ENCODE measurements at places on chromosomes 12 and 14.

DNA sequence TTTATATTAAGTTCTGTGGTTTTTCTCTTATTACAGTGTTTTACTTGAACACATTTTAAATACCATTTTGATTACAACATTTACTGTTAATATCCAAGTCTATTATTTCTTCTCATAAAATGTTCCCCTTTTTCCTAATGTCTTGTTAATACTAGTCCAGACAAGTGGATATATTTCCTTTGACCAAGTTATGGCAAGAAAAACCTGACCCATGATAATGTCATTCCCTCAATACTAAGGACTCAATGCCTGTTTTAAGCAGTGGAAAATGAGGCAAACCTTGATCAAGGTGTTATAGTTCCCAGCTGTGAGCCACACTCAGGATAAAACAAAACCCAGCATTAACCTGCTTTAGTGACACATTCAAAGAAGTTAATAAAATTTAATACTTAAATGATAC lies 12.2 kb downstream of the TRMT5 start:
- DNase-seq, result no peak

GRCh38 chr12:76848132-76848531 lies 30.7 kb downstream of the CSRP2 start:
- no peak for DNase-seq

- DNase-seq, result no peak
These were observed 475 bp upstream of the PCNX1 start for GRCh38 chr14:70906793-70907175.

- no peak for DNase-seq
These were observed 224.6 kb upstream of the FOXN3 start for GRCh38 chr14:89641495-89642175.

DNA sequence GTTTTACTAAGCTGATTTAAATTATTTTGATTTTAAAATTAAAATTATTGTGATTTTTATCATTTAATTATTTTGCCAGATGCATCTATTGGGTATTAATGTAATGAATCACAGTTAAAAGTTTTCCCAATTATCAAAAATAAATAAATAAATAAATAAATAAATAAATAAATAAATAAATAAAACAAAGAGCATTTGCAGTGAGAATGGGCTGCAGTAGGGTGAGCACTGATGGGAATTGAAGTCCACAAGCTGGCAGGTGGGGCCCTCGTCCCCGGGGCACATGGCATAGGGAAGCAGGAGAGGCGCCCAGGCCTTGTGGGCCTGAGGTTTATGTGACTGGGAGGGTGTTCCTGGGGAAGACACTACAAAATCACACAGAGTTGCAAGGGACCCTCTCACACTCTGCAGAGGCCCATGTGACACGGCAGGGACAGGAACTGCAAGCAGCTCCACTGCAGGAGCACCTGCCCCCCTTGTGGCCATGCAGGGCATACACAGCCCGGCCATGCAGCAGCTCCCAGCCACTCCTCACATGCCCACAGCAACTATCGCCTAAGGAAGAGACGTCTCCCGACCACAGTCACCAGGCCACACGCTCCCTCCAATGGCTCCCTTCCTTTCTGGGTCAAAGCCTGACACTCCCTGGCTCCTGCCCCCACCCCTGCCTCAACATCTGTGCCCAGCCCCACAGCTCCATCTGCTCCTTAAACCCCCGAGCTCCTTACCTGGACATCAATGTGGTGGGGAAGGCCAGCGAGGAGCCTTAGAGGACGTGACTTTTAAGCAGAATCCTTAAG lies 256.3 kb upstream of the SFSWAP start:
- no peak for DNase-seq

DNA sequence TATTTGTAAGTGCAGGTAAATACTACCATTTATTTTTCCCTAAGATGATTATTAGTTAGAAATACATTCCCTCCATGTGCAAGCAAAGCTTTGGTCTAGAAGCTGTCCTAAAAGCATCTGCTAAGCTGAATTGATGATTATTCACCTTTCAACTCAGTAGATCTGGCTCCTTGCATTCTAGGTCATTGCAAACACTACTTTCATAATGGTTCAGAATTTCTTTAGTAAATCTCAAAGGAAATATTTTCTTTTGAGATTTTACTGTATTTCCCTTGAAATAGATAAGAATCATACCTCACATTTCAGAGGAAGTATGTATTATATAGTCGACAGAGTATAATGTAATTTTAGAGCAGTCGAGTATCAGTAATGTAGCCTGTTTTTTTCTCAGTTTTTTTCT lies 2.4 kb downstream of the ETNK1 start:
- DNase-seq, result no peak

DNA sequence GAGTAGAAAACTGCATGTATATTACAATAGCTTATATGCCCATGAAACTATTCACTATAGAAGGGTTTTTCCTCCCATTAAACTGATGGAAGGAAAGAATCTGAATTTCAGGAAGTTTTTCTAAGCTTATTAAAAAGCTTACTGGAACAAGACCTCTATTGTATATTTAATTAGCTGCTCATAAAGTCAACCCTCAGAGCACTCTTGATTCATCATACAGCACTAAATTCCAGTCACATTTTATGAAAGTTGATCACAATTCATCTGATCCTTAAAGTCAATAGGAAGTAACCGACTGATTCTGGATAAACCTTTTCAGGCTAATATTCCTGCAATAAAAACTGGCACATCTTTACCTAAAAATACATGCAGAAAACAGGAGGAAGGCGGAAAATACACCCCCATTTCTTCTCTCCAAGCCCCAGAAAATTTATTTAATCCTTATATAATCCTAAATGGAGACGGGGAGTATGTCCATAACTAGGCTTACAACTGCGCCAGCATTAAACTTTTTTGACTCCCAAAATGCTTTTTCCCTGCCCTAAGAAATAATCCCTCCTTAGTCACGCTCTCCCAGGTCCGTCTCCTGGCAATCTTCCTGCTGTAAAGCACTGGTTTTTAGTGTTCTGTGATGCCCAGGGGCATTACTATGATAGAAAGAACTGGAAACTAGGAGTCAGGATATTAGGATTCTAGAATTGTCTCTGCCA lies 35.3 kb downstream of the DICER1 start:
- no peak for DNase-seq

DNA sequence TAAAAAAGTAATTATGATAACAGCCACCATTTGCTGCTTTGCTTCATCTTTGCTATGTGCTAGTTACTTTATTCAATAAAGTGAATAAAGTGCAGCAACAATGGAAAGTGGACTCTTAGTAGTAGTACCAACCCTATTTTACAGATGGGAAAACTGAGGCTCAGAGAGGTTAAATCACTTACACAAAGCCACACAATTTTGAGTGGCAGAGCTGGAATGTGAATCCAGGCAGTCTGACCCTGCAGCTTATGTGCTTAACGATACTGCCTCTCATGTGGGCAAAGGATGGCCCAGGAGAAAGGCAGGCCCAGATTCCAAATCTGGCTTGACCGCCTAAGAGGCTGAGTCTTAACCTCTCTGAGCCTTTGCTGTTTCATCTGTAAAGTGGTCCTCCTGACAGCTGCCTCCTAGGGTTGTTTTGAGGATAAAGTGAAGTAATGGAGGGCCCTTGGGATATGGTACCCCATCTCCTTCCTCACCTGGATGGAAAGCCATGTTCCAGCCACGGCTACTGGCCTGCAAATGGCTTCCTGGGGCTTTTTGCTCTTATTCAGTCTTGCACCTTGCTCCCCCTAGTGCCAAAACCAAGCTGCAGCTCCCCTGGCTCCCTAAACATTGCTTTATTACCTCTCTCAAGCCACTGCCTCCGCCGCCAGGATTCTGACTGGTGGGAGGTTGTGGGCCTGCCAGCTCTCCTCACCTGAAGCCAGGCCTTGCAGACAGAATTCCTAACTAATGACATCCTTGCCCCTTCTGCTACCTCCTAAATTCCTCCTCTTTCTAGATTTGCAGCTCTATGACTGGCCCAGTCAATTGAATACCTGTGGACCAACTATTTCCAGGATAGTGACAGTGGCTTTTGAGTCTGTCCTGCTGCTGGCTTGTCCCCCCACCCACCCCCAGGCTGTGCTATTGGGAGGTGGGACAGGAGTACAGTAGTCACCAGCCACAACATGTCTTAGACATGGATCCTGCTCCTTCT lies 283.3 kb upstream of the PWP1 start:
- DNase-seq, result peak; percentile 62

GRCh38 chr12:46764005-46764404 lies 61.8 kb downstream of the SLC38A4 start:
- DNase-seq, result no peak

DNA sequence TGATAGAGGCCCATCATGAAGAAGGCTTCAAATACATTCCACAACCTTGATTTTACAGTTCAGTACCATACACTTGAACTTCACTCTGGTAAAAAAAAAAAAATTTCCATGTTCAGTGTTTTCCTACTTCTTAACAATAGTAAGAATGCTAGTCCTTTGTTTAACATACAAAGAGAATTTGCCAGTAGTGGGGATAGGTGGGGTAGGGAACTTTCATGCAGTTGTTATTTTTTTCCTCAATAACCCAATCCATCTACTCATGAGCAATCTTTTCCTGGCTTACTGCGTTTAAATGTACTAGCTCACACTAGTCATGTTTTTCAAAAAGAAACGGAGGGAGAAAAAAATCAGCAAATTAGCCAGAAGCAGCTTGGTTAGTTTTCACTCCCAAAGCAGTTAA lies 206.1 kb downstream of the PRKD1 start:
- DNase-seq, result no peak

- no peak for DNase-seq
These were observed 407.4 kb upstream of the PRICKLE1 start for GRCh38 chr12:42996869-42997431.

GRCh38 chr14:105844810-105845724 lies 318.7 kb downstream of the TMEM121 start:
- no peak for DNase-seq

- DNase-seq, result no peak
These were observed 84.1 kb upstream of the FKBP4 start for GRCh38 chr12:2710701-2711100.

- DNase-seq, result peak; percentile 99
These were observed 6.8 kb upstream of the CHD4 start for GRCh38 chr12:6613776-6614512.

DNA sequence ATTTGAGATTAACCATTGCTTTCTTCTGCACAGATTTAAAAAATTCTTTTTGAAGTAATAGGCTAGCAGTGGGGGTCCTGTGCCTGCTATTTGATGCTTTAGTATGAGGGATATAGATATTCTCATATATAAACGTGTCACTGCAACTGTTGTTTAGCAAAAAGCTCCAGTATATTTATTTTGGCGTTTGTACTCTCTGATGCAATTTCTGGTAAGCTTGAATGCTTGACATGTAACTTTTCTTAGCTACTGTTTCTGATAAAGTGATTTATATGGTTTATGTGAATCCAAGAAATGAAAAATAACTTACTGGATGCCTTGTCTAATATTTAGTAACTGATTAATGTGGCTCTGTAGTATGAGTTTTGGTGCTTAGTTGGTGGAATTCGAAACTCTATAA lies 77.1 kb downstream of the TTLL5 start:
- DNase-seq, result peak; percentile 14

DNA sequence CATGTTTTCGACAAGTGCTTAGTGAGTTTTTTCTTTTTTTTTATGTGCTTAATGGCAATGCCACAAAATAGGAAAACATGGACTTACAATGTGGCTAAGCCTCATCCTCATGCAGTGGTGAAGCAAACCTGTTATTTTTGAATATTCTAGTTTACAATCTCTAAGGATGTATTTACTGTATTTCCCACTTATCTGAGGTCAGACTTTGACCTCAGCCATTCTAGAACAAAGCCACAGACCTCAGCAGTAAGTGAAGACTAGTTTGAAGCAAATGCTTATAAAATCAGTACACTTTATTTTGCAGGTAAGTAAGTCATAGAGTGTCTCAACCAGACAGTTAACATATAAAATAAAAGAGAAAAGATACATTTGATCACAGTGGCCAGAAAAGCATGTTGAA lies 130.1 kb downstream of the CCDC91 start:
- no peak for DNase-seq

DNA sequence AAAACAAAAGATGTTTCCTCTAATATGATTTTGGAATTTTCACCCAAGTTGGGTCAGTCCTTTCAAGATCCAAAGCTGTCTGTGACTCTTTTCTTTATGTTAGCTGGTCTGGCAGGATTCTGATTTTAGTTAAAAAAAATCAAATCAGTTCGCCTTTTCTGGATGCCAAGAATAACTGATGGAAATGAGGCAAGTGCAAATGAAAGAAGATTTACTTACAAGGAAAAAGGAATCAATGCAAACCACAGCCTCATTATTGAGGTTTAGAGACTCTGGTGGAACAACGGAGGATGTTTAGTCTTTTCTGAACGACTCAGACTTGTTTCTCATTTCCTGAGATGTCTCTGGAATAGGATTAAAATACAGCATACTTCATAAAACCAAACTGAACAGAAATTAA lies 117.0 kb upstream of the DYRK2 start:
- DNase-seq, result no peak

Measured in IMR-90 (cell line).